ENCODE measurements at places on chromosomes 1 and 21.
A peak's percentile ranks its signal among the peaks of the same experiment; 100 is the strongest.

DNA sequence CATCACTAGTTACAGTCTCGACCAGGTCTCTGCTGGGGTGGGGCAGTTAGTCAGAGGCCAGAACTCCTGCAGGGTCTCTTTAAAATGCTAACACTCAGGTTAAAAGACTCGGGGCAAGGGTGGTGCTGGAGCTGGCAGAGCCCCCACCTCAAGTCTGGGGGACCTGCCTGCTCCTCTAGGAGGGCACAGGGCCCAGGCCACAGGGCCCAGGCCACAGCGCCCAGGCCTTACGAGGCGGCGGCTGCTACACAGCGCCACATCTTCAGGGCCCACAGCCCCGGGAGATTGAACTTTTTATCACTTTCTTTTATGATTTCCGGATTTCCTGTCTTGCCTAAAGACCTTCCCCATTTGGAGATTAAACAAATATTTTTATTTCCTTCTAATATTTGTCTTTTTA is 10.4 kb downstream of the MPZ start:
- DNase-seq: no peak

GRCh38 chr1:218900615-218901014 is 273.1 kb upstream of the LYPLAL1 start:
- no peak for DNase-seq

DNA sequence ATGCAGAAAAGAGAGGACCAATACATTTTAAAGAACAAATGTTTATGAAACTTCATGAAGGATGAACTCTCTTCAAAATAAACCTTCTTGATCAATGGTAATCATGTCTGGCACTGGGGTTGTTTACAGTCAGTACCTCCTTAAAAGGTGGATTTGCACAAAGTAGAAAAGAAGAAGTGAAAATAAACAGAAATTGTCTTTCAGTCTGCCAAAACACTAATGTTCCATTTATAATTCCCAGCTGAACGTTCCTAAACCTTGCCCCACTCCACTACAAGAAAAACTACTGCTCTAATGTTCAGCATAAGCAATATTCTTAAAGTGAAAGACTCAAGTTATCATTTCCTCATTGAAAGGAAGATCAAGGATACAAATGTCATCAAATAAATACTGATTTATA is 86.2 kb downstream of the EIF4G3 start:
- DNase-seq: no peak

- no peak for DNase-seq
Measured at GRCh38 chr1:8477983-8478362, 160.1 kb downstream of the SLC45A1 start.

DNA sequence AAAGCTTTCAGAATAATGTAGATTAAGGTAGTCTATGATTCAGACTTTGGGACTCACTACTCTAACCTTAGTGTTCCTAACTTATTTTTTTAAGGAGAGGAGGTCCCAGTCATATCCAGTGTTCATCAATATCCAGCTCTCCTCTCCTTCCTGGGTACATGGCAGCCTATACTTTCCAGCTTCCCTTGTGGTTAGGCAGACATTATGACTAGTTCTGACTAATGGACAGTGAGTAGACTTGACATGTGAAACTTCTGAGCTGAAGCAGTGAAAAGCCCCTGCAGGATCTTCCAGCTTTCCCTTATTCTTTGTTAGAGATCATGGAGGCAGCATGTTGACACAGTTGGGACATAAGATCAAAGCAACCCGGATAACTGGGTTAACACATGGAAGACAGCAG is 144.2 kb downstream of the PTPRU start:
- DNase-seq: no peak

DNA sequence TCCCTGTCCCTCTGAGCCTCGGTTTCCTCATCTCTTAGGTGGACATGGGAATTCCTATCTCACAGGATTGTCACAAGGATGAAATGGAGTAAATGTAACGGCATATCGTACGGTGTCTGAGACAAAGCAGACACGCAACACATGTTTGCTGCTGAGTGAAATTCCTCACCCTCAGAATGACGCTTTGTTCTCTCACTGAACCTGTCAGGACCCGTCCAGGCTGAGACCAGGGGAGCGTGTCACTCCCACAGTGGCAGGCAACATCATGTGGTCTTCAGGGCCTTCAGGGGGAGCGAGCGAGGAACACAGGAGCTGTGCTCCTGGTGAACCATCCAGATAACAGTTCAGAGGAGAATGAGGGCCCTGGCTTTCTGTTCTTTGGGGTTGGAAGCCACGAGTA is 74.2 kb downstream of the TOMM20 start:
- no peak for DNase-seq

DNA sequence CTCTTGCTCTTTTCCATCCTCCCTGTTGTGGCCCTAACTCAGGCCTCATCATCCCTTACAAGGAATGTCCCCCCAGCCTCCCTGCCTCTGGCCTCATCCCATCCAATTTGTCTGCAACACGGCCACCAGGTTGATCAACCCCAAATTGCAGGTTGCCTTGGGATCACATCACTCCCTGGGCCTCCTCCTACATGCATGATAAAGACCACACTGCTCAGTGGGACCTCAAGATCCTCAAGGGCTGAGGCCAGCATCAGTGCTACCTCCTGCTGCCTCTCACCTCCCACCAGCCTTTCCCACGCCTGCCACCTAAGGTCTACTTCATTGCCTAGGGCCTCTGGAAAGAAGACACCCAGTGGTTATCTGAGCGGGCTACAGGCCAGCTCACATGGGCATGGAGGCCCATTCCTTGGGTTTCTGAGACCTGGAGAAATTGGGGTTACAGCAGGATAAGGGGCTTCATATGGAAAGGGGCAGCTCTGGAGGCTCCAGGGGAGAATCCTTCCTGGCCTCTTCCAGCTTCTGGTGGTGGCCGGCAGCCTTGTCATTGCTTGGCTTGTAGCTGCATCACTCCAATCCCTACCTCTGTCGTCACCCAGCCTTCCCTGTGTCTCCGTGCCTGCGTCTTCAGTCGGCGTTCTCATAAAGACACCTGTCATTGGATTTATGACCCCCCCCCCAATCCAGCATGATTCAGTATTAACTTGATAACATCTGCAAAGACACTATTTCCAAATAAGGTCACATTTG is 60.5 kb downstream of the KLHDC7A start:
- no peak for DNase-seq

- peak; percentile 4 for DNase-seq
Measured at GRCh38 chr1:44724296-44724954, 6.5 kb downstream of the RNU5D-1 start.

DNA sequence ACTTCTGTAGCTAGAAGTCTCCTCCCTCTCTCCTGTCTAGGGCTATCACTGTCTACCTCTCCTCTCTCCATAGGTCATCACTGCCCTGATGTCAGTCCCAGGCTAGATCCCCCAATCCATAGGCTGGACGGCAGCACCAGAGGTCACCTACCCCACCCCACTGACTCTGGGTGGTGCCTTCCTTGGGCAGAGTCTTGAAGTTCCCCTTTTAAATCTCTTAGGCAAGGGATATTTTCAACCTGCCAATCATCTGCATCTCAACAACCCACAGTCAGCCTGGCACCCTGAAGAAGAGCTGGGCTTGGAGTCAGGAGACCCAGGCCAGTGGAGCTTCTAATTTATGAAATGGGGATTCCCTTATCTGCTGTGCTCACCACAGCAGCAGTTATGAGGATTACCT is 13.2 kb downstream of the MYBPH start:
- no peak for DNase-seq

GRCh38 chr1:156498432-156499193 is 2.0 kb downstream of the MEF2D start:
- no peak for DNase-seq

DNA sequence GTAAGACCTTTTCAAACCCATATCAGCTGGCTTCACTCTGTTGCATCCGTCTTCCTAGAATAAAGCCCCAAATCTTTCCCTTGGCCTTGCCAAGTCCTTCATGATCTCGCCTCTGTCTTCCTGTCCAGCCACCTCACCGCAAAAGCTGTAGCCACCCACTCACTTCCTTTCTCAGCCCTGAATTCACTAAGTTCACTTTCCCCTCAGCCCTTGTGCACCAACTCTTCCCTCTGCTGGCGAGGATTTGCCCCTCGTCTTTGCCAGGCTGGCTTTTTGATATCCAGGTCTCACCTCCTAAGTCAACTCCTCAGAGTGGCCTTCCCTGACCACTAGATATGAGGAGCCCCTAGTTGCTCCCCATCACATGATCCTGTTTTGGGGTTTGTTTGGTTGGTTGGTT is 3.9 kb upstream of the COL16A1 start:
- peak; percentile 24 for DNase-seq

GRCh38 chr1:242128951-242129502 is 130.1 kb upstream of the MAP1LC3C start:
- no peak for DNase-seq

DNA sequence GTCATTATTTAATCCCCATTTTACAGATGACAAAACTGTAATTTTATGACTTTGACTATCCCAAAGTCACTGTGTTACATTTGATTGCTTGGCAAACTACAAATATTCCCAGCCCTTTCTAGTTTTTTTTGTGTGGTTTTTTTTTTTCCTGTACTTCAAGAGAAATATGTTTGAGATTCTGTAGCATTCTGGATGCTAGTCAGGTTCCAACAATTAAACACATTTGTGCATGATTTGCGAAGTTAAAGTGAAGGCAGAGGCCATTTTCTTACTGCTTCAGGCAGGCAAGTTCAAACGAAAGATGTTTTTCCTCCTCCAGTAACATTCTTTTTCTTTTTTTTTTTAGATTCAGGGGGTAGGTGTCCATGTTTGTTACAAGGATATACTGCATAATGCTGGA is 107.9 kb upstream of the SERTAD4 start:
- no peak for DNase-seq

DNA sequence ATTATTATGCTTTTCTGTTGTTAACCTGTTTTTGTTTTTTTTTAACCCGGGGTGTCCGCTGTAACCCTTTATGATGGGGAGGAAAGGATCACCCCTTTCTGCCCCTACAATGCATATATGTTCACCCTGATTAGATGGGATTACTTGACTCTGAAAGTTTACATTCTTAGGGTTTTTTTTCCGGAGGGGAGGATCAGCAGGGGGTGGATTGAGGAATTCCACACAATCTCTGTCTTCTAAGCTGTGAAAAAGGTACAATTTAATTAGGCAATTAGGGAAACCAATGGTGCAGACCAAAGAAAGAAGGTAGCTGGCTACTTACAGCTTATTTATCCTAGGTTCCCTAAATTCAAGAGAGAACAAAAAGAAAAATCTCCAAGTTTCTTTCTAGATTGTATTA is 58.3 kb downstream of the EDEM3 start:
- DNase-seq: no peak

- no peak for DNase-seq
Measured at GRCh38 chr21:37244501-37245095, 22.5 kb downstream of the VPS26C start.

- DNase-seq: peak; percentile 0
Measured at GRCh38 chr1:246724731-246725095, 504 bp downstream of the SCCPDH start.

DNA sequence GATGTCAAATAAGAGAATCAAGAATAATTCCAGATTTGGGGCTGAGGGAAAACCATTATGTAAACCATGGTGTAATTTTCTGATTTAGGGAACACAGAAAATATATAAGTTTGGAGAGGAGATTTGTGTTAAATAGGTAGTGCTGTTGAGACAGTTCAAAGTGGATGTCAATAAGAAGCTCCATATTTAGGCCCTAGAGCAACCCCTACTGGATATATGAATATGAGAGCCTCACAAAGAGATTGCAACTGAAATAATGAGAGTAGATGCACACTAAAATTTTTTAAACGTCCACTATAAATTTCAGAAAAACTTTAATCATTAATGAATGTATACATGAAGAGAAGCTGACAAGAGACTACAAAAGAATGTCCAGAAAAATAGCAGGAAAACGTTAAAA is 1447.8 kb upstream of the PRMT6 start:
- DNase-seq: no peak

All from stimulated activated naive B cell treated with anti-CD40 and anti-IgM and Interleukin-4, amounts not matched to agents 10 μg/mL and 1 μg/mL and 100 μg/mL, for 72 hours (primary cell).